ENCODE measurements at places on chromosomes 2 and 18. TPM values are rescaled to one million over a fixed set of nuclear protein-coding genes. Genes with fewer than 3 reads are reported as not detected.

The TUBA3D gene
- not detected for total RNA-seq

The TCF23 gene
- total RNA-seq: not detected

The WDFY1 gene
- 102 TPM for total RNA-seq

The ABCG8 gene
- not detected for total RNA-seq

The BMP10 gene
- total RNA-seq: not detected

The FRZB gene
- under 0.01 TPM for total RNA-seq

The UGT1A9 gene
- total RNA-seq: not detected

The CD226 gene
- 0.34 TPM for total RNA-seq
